ENCODE measurements at places on chromosomes 3 and 15.

DNA sequence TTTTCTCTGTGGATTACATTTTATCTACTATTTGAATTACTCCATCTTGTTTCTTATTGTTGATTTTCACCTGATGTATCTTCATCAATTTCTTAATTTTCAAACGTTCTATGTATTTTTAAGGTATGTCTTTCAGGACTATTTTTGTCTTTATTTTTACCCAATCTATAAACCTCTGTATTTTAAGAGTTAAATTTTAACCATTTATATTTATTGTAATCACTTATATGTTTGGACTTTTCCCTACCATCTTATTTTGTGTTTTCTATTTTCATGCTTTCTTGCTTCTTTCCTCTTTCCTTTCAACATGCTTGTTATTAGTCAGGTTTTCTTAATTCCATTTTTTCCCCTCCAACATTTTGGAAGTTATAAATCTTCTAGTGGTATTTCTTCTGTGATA lies 49.5 kb upstream of the NR2E3 start:
- no peak for ATAC-seq

DNA sequence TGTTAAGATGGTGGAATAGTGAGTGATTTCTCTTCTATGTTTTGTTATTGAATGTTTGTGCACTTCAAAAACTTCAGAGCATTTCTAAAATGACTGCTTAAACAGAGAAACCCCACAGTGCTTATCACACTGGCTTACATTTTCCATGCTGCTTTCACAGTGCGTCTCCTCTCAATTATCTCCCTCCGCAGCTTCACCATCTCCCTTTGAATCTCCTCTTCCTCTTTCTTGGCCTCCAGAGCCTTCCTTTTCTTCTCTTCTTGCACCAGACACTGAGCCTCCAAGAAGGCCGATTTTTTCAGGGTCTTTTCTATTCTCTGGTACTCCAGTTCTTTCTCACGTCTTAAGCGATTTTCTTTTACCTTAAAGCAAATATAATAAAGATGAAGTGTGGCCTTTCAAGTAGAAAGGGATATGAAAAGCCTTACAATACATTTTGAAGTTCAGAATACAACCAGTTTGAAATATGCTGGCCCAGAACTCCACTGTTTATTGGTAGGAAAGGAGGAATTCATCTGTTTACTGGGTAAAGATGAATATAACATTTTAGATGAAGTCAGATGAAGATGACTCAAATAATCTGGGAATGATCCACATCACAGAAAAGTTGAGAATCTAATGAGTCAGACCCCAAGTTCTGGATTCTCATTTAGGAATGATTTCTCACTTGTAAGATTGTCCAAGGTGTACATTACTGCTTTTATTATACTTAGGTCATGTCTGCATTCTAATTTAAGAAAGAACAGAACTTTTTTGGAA lies 21.4 kb downstream of the CCDC191 start:
- ATAC-seq, result no peak

DNA sequence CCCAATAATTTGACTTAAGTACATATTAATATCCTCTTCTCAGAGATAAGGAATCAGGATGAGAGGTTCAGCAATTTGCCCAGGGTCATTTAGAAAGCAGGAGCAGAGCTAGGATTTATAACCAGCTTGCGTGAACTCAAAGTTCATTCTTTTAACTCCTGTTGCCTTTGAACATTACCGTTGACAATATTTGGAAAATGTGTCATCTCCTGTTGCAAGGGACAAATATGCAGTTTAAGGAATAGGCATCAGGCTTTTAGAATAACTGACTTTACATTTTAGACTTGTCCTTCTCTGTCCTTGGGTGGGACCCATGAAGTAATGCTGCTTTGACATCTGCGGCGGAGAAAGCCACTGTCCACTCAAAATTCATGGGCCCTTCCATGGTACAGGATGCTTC lies 252.2 kb upstream of the RGMA start:
- no peak for ATAC-seq

DNA sequence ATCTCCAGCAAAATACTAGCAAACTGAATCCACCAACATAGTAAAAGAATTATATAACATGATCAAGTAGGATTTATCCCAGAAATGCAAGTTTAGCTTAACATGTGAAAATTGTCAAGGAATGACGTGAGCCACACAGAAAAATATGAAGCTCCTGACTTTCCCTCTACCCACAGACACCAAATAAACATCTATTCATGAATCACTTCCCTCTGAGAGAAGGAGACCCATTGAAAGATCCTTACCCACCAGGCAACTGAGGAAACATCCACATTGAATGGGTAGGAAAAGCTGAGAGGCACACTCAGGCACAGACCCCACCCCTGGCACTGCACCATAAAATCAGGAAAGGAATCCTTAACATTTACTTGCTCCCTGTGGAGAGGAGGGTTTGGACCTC lies 102.2 kb upstream of the MANF start:
- no peak for ATAC-seq

DNA sequence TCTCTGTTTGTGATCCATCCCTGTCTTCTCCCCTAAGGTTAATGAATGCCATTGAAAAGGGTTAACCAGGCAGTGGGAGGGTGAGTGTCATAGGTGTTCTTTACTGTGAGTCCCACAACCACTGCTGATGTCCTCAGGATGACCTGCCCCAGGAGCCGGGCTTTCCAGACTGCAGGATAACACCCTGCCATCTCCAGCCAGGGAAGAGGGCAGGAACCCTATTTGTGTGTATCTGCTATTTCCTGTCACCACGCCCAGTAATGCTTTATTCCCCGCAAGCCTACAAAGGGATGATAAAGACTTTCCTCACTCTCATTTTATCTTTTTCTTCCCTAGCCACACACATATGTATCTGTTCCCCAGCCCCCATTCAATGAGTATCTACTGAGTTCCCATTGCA lies 15.6 kb upstream of the CTXND1 start:
- no peak for ATAC-seq

- ATAC-seq, result no peak
Measured at GRCh38 chr3:117818592-117818991, 1109.0 kb downstream of the TUSC7 start.

DNA sequence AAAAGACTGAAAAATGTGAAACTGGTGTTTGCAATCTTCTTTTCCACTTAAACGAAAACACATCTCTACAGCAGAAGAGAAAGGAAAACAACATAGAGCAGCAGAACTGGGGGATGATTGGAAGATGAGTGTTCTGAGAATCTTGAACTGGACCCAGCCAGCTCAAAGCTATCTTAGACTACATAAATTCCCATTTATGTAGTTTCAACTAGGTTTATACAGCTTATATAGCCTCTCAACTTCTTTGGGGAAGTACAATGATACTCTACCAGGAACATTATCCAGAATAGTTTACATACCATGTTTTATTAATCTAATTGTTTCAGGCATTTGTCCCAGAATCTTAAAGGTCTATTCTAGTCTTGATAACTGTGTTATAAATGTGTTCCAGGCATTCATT lies 658.2 kb upstream of the LMCD1 start:
- ATAC-seq, result no peak

DNA sequence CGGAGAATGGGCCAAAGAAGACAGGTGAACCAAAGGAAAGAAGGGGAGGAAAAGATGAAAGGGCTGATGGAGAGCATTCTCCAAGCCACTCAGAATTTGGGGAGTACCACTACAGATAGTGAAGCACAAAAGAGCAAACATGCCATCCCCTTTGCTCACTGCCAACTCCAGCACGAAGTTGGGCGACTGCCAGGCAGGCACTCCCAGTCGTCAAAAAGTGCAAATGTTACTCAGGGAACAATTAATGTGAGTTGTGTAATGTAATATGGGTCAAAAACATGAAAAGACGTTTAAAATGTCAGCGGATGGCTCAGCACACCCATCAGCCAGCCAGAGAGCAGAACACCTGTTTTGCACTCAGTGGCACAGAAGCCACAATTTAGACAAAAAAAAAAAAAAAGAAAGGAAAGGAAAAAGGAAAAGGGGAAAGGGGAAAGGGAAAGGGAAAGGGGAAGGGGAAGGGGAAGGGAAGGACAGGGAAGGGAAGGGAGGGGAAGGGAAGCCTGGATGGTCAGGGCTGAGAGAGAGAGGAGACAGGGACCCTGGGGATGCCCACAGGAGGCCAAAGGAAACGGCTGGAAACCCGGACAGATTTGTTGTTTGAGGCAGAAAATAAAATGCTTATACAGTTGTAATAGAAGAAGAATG lies 82.7 kb downstream of the COL8A1 start:
- ATAC-seq, result no peak

GRCh38 chr15:33135355-33135781 lies 59.1 kb downstream of the FMN1 start:
- ATAC-seq, result no peak
